ENCODE measurements at places on chromosomes 1 and 21.

DNA sequence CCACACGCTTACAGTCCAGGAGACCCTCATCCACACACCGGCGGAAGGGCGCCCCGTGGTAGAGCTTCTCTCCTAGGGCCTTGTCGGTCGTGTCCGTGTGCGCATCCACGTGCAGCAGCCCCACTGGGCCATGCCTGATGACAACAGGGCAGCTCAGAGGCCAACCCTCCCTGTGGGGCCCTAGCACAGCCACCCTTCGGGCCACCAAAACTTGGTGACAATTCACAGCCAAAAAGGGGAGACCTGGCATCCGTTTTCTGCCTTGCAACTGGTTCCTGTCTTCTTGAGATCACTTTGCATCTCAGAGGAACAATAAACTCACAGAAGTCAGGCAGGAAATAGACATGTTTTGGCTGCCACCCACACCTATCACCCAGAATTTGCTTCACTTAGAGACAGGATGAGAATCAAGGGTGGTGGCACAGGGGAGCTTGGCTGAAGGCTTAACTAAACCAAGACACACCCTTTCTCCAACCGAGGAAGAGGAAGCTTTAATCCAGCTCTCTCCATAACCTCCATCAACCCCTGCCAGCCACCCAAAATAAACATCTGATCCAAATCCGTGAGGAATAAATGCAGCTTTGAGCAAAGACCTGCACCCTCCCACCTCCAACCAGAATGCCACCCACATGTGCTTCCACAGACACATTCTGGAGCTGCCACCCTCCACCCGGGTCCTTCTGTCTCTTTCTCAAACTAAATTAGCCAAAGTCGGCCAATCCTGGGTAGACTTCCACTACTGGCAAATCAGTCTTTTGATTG is 5.7 kb downstream of the AGMAT start:
- DNase-seq, result no peak

DNA sequence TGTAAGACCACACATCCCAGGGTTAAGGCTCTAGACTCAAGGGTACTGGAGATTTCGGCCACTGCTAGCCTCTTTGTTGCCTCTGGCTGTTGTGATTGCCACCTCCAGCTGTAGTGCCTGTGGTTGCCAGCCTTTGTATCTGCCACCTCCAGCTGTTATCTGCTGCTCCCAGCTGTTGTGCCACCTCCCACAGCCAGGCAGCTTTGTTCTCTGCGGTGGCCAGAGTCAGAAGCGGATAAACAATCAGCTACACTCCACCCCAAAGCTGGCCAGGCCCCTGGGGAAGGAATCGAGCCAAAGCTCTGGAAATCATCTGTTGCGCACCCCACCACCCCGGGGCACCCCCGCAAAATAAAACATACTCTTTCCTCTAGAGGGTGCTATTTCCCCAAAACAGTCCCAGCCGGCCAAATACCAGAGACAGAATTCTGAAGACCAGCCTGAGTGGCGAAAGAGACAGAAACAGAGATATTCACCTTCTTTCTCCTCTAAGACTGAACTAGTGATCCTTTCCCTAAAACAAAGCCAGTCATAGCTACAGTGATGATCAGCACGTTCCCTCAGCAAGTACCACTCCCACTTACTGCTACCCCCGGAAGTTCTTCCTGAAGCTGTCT is 14.8 kb upstream of the PIGM start:
- DNase-seq, result no peak

- DNase-seq, result no peak
These were observed 21.9 kb upstream of the FCGR2A start for GRCh38 chr1:161483361-161483760.

DNA sequence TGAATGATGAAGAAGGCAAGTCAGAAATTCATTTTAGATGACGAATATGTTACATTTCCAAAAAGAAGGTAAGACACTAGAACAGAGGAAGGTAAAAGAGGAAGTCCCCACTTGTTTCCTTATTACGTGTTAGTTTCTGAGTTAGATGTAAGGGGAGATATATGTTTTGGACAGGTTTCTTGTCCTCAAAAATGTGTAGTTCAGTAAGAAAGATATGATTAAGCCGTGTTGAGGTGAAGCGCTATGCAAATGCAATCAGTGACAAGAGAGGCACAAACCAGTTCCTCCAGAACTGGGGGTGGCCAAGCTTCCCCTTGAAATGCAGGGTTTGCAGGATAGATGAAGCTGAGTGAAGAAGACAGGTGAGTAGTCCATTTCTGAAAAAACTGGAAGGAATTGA is 293.3 kb upstream of the RUNX1 start:
- no peak for DNase-seq

DNA sequence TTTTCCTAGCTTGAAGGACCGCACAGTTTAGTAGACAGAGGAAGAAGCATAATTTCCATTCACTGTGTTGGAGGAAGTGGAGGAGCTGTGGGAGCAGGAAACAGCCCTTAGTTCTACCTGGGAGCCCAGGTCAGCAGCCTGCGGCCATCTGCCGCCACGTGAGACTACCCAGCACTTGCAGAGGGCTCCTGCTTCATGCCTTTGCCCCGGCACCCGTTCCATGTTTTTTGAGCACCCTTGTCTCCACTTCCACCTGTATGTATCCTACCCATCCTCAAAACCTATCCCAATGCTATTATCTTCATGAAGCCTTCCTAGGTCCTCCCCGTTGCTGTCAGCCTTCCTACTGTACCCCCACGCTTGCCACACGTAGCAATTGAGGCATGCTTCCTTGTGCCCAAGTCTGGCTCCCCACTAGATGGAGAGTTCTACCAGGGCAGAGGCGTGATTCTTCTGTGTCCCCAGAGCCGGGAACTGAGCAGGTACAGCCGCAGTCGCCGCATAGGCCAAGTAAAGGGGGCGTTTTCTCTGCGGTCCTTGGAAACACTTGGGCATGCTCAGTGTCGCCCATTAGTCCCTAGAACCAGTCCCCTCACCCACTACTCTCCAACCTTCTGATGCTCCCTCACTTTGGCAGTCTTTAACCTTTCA is 1.9 kb downstream of the SLC6A9 start:
- DNase-seq, result no peak

- no peak for DNase-seq
These were observed 133.7 kb upstream of the COL6A1 start for GRCh38 chr21:45847870-45848269.

- no peak for DNase-seq
These were observed 124.5 kb downstream of the DNM3 start for GRCh38 chr1:171965777-171966176.

GRCh38 chr21:31683029-31683428 is 23.5 kb downstream of the SOD1 start:
- no peak for DNase-seq

GRCh38 chr1:62436039-62436465 is 797 bp upstream of the USP1 start:
- no peak for DNase-seq

Data from fibroblast of skin of left biceps (primary cell).